ENCODE measurements at places on chromosomes 1 and 21. TPM values are rescaled to one million over a fixed set of nuclear protein-coding genes. Genes with fewer than 3 reads are reported as not detected.

The FAM151A gene
- polyA plus RNA-seq = 2.8 TPM

The USH2A gene
- 0.06 TPM for polyA plus RNA-seq

The HSD3B2 gene
- polyA plus RNA-seq = 0.72 TPM

The RIPK4 gene
- 22.2 TPM for polyA plus RNA-seq

The F13B gene
- polyA plus RNA-seq = 28.9 TPM

The PPIAL4G gene
- 0.04 TPM for polyA plus RNA-seq

The CYP4B1 gene
- 2.3 TPM for polyA plus RNA-seq

The BEST4 gene
- polyA plus RNA-seq = 6.1 TPM

The UTS2 gene
- 0.36 TPM for polyA plus RNA-seq

The SLC25A34 gene
- polyA plus RNA-seq = 2.7 TPM

The CRB1 gene
- 0.28 TPM for polyA plus RNA-seq

The SYF2 gene
- polyA plus RNA-seq = 70.3 TPM

The PHGDH gene
- 139 TPM for polyA plus RNA-seq

The ERG gene
- polyA plus RNA-seq = 6.2 TPM

The TMEM51 gene
- polyA plus RNA-seq = 35.7 TPM

The PDC gene
- polyA plus RNA-seq = 0.25 TPM

The TCP10L gene
- polyA plus RNA-seq = 0.70 TPM

The RALGPS2 gene
- 25.5 TPM for polyA plus RNA-seq

The ARID1A gene
- polyA plus RNA-seq = 64.2 TPM

The TTC24 gene
- polyA plus RNA-seq = 0.15 TPM

The TXNIP gene
- polyA plus RNA-seq = 607 TPM
